Vein endothelial cell (primary cell): ENCODE measurements at places on chromosomes 3 and 15. TPM values are rescaled to one million over a fixed set of nuclear protein-coding genes. Genes with fewer than 3 reads are reported as not detected.

Gene RGMA
- 0.10 TPM in 1 of 2 replicates, not detected in the other for total RNA-seq

Gene GHSR
- total RNA-seq: not detected in 2 replicates

Gene DNAJA4
- 3.6 and 3.7 TPM in 2 replicates for total RNA-seq

Gene C3orf22
- total RNA-seq: not detected in 2 replicates

Gene SAMD7
- total RNA-seq: not detected in 2 replicates

Gene RNF123
- total RNA-seq: 29.5 and 35.9 TPM in 2 replicates

Gene DAZL
- not detected in 2 replicates for total RNA-seq

Gene CACNA2D3
- total RNA-seq: not detected in 2 replicates

Gene GPR160
- total RNA-seq: 5.6 and 7.7 TPM in 2 replicates

Gene GOLGA6D
- not detected in 2 replicates for total RNA-seq

Gene HHATL
- not detected in 2 replicates for total RNA-seq

Gene ZIC1
- not detected in 2 replicates for total RNA-seq

Gene GP5
- not detected in 2 replicates for total RNA-seq

Gene ZXDC
- 24.9 and 28.1 TPM in 2 replicates for total RNA-seq

Gene OSTN
- total RNA-seq: not detected in 2 replicates

Gene CSTA
- not detected in 2 replicates for total RNA-seq

Gene DISP2
- under 0.01 and 0.10 TPM in 2 replicates for total RNA-seq

Gene MUSTN1
- 0.29 TPM in 1 of 2 replicates, not detected in the other for total RNA-seq

Gene SOX14
- total RNA-seq: not detected in 2 replicates

Gene KLF15
- 1.5 and 1.6 TPM in 2 replicates for total RNA-seq

Gene NDN
- 26.5 and 38.2 TPM in 2 replicates for total RNA-seq

Gene CFAP100
- not detected in 2 replicates for total RNA-seq

Gene ZNF80
- not detected in 2 replicates for total RNA-seq

Gene DNAJC17
- total RNA-seq: 22.2 and 41.6 TPM in 2 replicates

Gene KLHL40
- total RNA-seq: not detected in 2 replicates

Gene RASA2
- 15.7 and 24.3 TPM in 2 replicates for total RNA-seq

Gene TP63
- not detected in 2 replicates for total RNA-seq

Gene DCLK3
- not detected in 2 replicates for total RNA-seq

Gene XCR1
- not detected in 2 replicates for total RNA-seq

Gene ROBO2
- total RNA-seq: under 0.01 TPM in 1 of 2 replicates, not detected in the other

Gene NTRK3
- under 0.01 TPM in 2 replicates for total RNA-seq

Gene TRPC1
- 8.1 and 10.1 TPM in 2 replicates for total RNA-seq

Gene SEMA3G
- 18.2 and 65.0 TPM in 2 replicates for total RNA-seq

Gene SKOR1
- total RNA-seq: 0.10 TPM in 1 of 2 replicates, not detected in the other

Gene GPR62
- total RNA-seq: under 0.01 and 0.10 TPM in 2 replicates

Gene PLCL2
- 10.8 and 13.4 TPM in 2 replicates for total RNA-seq

Gene COL6A5
- total RNA-seq: not detected in 2 replicates

Gene NPAP1
- total RNA-seq: not detected in 2 replicates

Gene OR5K2
- not detected in 2 replicates for total RNA-seq

Gene RASL12
- total RNA-seq: not detected in 2 replicates

Gene SLC22A13
- under 0.01 and 0.29 TPM in 2 replicates for total RNA-seq

Gene BNC1
- 3.5 and 5.2 TPM in 2 replicates for total RNA-seq

Gene CPB1
- not detected in 2 replicates for total RNA-seq

Gene ZNF620
- total RNA-seq: 3.6 and 5.7 TPM in 2 replicates

Gene C3orf20
- not detected in 2 replicates for total RNA-seq

Gene SMCO1
- total RNA-seq: not detected in 2 replicates

Gene GP9
- total RNA-seq: not detected in 2 replicates

Gene CIB1
- total RNA-seq: 28.2 and 31.4 TPM in 2 replicates

Gene FSIP1
- 0.98 and 1.3 TPM in 2 replicates for total RNA-seq

Gene SLC12A1
- not detected in 2 replicates for total RNA-seq

Gene NAA80
- 10.8 and 11.1 TPM in 2 replicates for total RNA-seq

Gene NEK10
- 2.3 and 11.6 TPM in 2 replicates for total RNA-seq

Gene TERB2
- not detected in 2 replicates for total RNA-seq

Gene ROPN1B
- total RNA-seq: not detected in 2 replicates

Gene CD276
- total RNA-seq: 81.1 and 95.7 TPM in 2 replicates

Gene NAA50
- 174 and 199 TPM in 2 replicates for total RNA-seq

Gene MNS1
- 0.48 and 0.65 TPM in 2 replicates for total RNA-seq

Gene LMAN1L
- total RNA-seq: not detected in 2 replicates

Gene RNF111
- 33.7 and 41.5 TPM in 2 replicates for total RNA-seq
